ENCODE measurements at places on chromosomes 5 and 9. TPM values are rescaled to one million over a fixed set of nuclear protein-coding genes. Genes with fewer than 3 reads are reported as not detected.
A peak's percentile ranks its signal among the peaks of the same experiment; 100 is the strongest.

- no peak overlapping the region for H3K4me3 ChIP-seq
- H3K36me3 ChIP-seq: no peaks in the 10 kb centered on the region
- no peak for DNase-seq
Measured at GRCh38 chr9:4152101-4152600, 147.7 kb downstream of the GLIS3 start.

GRCh38 chr9:72396247-72397091, 31.5 kb upstream of the ZFAND5 start:
- no peaks in the 10 kb centered on the region for H3K36me3 ChIP-seq
- H3K27ac ChIP-seq: no peak overlapping the region
- peak; percentile 77 for DNase-seq
- H3K4me3 ChIP-seq: no peak overlapping the region
- no peaks in the 10 kb centered on the region for H3K27me3 ChIP-seq

GRCh38 chr5:172399336-172399735, 55.0 kb downstream of the SH3PXD2B start:
- H3K27me3 ChIP-seq: no peaks in the 10 kb centered on the region
- H3K4me1 ChIP-seq: peaks cover 15% of the 10 kb centered on the region
- DNase-seq: no peak

DNA sequence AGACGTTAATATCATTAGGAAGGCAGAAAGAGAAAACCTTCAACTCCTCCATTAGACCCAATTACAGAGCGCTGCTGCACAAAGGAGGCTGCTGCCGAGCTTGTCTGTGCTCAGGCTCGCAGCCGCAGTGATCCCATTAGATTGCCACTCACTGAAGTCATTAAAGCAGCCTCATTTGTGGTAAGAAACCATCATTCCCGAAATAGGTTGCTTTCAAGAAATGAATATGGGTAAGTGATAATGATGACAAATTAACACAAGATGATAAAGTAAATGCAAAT, 137.2 kb downstream of the CAVIN4 start:
- H3K36me3 ChIP-seq: no peaks in the 10 kb centered on the region
- H3K4me1 ChIP-seq: no peaks in the 10 kb centered on the region
- no peak overlapping the region for H3K27ac ChIP-seq
- no peak for DNase-seq

GRCh38 chr9:112288029-112288428, 45.4 kb downstream of the PTBP3 start:
- peaks cover 2% of the 10 kb centered on the region for H3K36me3 ChIP-seq
- H3K27me3 ChIP-seq: no peaks in the 10 kb centered on the region
- no peak overlapping the region for H3K4me3 ChIP-seq
- peak; percentile 31 for DNase-seq

GRCh38 chr5:42811591-42812446, at the start of gene SELENOP:
TSS of gene SELENOP (minus strand) at chr5:42811892. CDS start at chr5:42808353, 3,539 bp downstream.
- no peaks in the 10 kb centered on the region for H3K27me3 ChIP-seq
- no peak within 1 kb of the TSS for H3K27ac ChIP-seq
- H3K4me1 ChIP-seq: no peaks in the 10 kb centered on the region
- peak; percentile 8 for DNase-seq
- no peak within 1 kb of the TSS for H3K4me3 ChIP-seq
- no peaks in the 10 kb centered on the region for H3K36me3 ChIP-seq

DNA sequence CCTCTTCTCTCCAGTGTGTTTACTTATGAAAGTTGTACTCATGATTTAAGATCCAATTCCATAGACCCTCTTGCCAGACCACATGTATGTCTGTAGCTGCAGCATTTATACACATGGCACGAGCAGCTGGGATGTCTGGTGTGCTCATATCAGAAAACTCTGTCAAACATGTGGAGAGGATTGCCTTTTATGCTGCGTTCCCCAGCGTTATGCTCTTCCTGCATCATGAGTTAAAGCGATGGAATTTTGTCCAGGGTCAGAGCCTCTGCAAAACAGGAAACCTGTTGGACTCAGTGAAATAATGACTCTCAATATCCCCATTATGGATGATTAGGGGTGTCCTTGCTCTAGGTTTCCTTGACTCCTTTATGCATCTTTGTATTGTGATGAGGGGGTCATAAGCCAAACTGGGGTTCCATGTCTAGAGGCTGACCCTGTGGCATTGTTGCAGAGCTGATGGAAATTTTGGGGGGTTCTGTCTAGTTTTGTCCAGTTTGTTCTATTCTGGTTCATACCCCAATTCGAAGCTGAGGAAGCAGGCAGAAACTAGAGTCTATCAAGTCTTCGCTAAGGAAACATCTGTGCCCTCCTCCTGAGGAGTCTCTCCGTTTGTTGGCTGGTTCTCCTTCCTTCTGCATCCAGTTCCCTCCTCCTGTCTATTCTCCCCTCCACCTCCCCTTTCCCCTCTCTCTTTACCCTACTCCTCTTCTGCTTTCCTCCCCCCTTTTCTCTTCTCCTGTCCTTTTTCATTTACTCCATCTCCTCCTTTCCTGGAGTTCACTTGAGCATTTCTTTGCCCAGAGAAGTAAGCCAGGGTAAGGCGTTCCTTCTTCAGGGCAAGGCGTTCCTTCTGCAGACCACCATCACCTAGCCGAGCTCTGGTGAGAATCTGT, 252.8 kb downstream of the MAST4 start:
- H3K36me3 ChIP-seq: no peaks in the 10 kb centered on the region
- peaks cover 44% of the 10 kb centered on the region for H3K4me1 ChIP-seq
- no peak overlapping the region for H3K4me3 ChIP-seq

Gene ARHGEF28
- total RNA-seq: 108 TPM

Gene PCDHB12
- total RNA-seq: 0.18 TPM

Gene UNC13B
- 46.2 TPM for total RNA-seq

Gene CCDC152
- 2.8 TPM for total RNA-seq

All from endothelial cell of umbilical vein (primary cell).